ENCODE measurements at places on chromosomes 7 and 10.

- DNase-seq: no peak
These were observed 31.8 kb downstream of the ARL3 start for GRCh38 chr10:102682416-102682815.

DNA sequence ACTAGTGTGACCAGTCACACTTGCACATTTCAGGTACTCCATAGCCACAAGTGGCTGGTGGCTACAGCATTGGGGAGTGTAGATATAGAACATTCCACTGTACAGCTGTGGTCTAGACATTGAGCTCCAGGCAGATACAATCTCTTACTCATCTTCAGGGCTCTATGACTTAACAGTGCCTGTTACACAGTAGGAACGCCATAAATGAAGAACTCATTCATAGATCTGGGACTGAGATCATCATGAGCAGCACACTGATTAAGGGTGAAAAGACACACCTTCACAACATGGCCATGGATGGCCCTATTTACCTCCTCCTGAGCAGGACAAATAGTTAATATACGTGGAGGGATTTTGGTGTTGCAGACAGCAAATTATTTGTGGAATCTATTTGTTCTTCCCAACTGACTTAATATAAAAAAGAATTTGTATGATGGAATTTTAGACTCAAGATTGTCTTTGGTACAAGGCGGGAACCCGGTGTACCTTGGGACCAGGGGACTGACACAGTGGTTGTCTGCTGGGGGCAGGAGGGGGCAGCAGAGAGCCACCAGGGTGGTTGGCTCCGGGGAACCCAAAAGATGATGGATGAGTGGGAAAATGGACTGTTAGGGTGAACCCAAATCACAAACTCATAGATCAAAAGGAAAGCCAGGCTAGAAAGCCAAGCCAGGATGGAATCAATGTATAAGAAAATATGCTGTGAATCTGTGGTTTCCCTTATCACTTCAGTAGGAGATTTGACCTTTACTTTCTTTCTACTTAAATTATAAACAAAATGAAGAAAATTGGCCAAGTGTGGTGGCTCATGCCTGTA, 24.3 kb upstream of the CPA2 start:
- no peak for DNase-seq

DNA sequence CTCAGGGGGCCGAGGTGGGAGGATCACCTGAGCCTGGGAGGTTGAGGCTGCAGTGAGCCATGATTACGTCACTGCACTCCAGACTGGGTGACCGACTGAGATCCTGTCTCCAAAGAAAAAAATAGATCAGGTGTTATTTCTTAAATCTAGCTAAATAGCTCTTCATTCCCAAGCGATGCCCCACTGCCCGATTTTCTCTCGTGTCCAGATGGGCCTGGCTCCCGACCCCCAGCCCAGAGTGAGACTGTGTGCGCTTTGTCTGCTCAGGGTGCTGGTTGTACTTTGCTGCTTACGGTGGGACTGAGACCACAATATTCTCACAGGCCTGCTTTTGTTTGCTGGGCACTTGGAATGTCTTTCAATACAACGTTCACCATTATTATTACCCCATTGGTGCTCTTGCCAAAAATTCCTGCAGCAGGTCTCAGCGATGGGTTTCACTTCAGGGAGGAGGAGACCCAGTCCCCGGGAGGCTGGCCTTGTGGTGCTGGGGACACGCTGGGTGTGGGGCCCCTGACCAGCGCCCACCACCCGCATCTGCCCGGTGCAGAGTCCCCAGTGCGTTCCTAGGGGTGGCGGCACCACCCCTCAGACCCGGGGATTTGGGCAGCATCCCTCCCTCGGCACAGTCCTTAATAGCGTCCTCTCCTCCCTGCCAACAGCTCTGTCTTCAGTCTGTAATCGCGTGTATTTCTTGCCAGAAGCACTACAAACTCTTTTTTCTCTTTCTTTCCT, 20.4 kb upstream of the DPYSL4 start:
- no peak for DNase-seq

DNA sequence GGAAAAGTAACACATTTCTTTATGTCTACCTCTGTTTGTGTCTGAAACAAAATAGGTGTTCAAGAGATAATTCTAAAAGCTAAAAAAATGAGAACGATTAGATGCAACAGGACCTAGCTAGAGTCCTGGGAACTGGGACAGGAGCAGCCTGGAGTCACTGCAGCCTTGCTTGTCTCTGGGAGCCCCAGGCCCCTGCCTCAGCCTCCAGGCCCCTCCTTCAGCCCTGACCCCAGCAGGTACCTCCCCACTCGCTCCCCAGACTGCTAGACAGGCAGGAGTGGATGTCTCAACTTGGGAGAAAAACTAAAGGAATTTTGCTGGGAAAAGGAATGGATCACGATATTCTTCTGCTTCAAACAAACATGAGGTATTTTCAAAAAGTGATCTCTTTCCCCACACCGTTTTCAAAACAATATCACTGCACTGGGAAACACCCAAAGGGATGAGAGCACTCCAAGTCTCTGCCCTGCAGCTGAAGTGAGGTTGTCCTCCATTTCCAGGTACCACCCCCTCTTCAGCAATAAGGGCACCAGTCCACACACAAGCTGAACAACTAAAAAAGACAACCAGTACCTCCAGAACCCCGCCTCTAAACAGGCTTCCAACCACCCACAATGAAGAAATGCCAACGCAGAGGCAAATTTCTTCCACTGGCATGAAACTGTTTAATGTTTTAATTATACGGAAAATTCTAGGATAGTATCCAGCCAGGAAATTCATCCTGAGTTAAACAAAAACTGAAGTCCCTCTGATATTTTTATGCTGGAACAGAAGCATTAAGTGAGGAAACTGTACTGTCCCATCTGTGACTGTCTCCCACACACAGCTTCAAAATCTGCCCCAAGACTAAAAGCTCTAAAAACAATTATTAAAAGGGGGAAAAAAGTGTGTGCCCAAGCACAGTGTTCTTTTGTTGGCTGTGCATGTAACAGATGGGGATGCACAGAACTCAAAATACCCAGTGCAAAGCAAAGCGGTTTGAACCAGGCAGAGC, 47.2 kb downstream of the XPNPEP1 start:
- DNase-seq: no peak

GRCh38 chr7:90994601-90995000, 269.6 kb upstream of the FZD1 start:
- no peak for DNase-seq

DNA sequence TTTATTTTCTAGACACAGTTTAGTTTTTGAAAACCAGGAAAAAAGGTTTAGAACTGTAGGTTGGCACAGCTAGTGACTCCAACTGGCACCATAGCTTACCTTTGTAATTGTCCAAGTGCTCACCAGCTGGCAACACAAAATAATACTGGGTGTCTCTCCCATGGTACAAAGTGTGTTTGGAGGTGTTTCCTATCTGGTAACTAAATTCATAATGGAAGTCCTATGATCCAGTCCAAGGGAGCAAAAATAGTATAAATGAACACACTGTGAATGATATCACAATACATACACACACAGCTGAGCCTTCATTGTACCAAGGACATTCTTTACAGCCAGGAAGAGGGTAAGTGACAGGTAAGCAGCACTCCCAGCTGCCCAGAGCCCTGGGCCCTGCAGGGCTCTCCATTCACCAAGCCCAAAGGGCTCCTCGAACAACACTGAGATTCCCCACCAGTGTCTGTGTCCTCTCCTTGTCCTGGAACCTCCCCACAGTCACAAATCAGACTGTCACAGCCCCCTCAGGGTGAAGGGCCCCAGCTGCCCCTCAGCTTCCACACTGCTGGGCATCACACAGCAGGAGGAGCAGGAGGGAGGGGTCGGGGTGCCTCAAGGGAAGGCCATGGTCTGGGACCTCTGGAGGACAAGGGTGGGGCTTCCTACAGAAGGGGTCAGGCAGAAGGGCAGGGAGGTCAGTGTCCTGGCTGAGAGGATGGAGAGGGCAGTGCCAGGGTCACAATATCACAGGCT, 72.1 kb downstream of the PKD1L1 start:
- DNase-seq: no peak

DNA sequence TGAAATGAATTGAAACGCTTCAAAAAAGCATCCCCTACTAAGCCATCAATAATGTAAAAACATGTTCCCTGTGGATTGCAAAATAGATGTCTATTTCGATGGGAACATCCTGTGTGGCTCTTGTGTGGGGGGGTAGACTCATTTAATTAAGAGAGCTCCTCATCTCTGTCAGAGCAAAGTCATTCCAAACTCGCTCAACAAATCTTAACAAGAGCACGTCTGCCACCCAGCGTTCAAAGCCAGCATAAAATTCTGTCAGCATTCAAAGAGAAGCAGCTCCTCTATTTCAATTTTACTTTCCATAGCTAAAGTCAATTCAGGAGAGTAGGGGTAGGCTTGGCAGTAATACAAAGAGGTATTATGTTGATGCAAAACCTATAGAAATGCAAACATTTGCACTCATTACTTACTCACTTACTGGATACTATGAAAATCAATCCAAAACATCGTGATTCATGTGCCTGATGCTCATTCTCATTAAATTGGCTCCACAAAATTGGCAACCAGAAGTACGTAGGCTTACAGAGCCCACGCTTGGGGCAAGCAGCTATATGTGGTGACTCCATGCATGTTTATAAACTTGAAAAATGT, 114.9 kb downstream of the IPMK start:
- no peak for DNase-seq

- no peak for DNase-seq
These were observed 17.6 kb upstream of the IMPDH1 start for GRCh38 chr7:128427289-128427891.

- DNase-seq: no peak
These were observed 135.3 kb downstream of the KIAA1217 start for GRCh38 chr10:24344279-24344678.

GRCh38 chr10:3077509-3077908, 10.2 kb downstream of the PFKP start:
- no peak for DNase-seq

All from SK-N-MC (cell line).